ENCODE measurements at places on chromosomes 3 and 15. TPM values are rescaled to one million over a fixed set of nuclear protein-coding genes. Genes with fewer than 3 reads are reported as not detected.

DNA sequence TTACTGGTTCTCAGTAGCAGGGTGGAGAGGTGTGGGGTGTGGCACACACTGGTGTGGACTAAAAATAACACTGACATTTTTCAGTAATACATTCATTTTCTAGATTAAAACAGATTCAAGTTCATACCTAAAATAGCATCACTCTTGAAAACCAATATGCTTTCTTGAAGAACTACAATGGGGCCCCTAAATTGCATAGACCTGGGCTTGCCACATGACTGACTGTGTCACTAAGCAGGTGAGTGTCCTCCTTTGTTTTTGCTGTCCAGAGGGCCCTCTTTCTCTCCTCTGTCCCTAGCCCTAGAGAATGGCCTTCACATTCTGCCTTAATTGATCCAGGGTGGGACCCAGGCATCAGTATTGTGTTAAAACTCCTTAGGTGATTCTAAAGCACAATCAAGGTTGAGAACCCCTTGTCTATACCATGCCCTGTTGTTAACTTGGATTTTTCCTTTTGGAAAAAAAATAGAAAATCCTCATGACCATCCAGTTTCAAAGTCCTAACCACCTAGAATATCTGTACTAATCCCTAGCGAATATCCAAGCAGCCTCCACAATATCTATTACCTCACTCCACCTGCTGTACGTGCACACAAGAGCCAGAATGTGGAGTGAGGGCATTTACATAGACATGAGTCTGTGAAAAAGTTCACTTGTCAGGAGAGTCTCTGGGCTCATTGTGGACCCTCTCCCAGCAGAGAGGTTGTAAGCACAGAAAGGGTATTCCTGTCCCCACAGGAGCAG is 18.7 kb upstream of the TMEM41A start:
- DNase-seq = no peak

- DNase-seq = no peak
These were observed 2.8 kb downstream of the MDFIC2 start for GRCh38 chr3:70309591-70309990.

DNA sequence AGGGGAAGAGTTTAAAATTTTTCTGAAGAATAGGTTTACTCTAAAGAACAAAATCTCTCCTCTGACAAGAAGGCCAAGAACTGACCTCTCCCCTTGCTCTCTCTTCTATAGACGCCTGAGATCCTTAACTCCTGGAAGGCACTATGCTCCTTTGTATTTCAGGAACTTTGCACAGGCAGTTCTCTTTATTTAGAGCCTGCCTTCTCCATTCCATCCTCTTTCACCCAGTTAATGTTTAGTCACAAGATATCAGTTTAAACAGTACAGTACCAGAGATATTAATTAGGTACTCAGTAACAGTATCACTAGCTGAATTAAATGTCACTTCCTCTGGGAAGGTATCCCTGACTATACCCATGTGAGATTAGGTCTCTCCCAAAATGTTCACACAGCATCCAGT is 33.5 kb downstream of the HERC1 start:
- no peak for DNase-seq

DNA sequence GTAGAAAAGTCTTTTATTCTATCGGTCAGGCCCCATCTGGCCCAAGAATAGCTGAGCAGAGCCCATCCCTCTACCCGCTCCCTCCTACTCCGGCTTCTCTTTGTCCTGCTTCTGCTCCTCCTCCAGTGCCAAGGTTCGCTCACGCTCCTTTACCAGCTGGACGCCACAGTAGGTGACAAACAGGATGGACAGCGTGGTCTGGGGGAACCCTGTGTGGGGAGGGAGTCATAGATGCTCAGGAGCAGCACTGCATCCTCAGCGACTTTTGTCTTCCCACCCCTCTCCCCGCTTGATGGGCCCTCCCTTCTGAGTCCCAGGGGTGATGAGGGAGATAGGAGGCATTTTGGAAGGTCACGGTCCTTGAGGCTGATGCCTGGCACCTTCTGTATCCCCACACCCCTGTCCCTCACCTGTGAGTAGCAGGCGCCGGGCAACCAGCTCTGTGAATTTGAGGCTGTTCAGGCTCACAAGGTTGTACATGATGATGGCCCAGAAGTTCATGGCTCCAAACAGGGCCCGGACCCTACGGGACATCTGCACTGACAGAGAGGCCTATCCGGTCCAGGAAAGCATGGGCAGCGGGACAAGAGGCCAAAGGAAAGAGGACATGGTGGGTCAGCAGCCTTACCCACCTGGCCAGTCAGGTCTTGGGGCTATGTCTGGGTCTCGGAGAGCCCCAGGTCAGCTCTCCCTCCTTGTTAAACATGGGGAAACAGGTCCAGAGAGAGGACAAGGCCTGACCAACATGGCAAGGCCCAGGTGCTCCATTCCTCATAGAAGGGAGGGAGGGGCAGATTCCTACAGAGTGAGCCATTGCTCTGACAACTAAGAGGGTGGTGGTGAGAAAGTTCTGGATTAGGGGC is 7.6 kb downstream of the KLHL40 start:
- DNase-seq = no peak

DNA sequence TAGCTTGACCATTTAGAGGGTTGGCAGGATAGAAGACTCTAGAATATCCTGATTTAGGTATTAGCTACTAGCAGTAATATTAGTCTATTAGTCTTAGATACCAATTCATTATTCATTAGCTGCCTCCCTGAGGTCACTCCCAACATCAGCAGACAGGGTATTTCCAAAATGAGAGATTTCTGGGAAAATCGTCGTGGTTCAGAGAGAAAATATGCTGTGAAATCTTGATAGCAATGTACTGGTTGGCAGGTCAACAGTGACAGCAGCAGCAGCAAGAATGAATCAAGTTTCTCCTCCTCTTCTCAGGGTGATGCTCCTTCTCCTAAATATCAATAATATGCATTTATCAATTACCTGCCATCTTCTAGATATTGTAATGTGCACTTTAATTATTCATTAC is 41.3 kb upstream of the ROBO1 start:
- DNase-seq = no peak

- no peak for DNase-seq
These were observed 23.9 kb upstream of the CEP152 start for GRCh38 chr15:48834756-48835155.

DNA sequence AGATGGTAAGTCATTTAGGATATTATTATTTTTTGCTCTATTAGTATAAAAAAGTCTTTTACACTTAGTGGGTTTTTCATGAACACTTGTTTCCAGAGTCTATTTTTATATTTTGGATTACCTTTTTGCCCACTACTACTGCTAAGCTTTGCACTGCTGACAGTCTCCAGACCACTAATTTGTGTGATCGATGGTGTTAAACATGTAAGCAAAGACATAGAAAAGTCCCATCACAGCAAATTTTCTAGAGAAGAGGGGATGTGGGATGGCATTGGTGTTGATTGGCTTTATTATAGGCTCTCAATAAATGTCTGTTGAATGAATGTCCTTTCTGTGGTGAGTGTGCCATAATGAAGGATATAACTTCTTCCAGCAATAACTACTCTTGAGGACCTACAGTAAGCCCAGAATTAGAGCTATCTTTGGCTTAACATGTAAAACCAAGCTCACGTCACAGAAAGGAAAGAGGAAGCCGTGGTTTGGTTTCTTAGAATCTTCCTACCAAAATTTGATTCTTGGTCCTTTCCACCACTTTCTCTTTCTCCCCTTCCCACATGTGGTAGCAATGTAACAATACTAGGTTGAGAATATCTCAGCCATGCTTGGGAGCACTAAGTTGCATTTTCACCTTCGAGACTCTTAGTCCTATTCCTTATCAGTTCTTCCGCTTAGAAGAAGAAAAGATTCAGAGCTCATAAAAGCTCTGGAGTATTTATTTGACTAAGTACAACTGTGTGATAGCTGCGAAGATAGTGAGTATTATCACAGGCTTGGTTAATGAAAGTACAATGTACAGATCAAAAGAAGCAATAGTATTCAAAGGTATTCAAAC is 90.6 kb upstream of the UMPS start:
- DNase-seq = no peak

- no peak for DNase-seq
These were observed 45.8 kb downstream of the HMG20A start for GRCh38 chr15:77466521-77466920.

- no peak for DNase-seq
These were observed 68.2 kb downstream of the RYR3 start for GRCh38 chr15:33378866-33379480.

- DNase-seq = no peak
These were observed 188.6 kb downstream of the CHL1 start for GRCh38 chr3:385151-385550.

DNA sequence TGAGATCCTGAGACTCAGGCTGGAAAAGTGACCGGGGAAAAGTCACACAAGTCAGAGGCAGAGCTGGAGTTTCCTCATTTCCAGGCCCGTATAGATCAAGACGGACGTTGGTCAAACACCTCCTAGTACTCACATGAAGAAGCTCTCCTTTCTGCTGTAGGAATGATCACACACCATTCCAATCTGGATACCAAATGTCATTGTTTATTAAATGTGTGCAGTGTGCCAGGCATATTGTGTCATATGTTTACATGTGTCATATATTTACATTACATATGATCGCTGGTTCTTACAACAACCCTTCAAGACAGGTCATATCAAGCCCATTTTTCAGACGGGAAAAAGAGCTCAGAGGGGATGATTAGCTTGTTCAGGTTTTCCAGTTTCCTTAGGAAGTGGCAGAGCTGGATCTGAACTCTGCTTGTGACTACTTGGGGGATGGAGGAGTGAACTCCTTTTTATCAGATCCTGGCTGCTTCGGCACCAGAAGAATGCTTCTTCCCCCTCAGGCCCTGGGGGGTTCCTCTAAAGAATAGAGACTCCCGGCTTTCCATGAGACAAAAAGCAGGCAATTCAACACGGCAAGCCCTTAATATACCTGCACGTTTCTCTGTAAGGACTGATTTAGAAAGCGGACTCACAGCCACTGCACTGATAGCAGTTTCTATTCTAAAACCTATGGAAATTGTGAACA is 41.9 kb downstream of the FAM43A start:
- no peak for DNase-seq

DNA sequence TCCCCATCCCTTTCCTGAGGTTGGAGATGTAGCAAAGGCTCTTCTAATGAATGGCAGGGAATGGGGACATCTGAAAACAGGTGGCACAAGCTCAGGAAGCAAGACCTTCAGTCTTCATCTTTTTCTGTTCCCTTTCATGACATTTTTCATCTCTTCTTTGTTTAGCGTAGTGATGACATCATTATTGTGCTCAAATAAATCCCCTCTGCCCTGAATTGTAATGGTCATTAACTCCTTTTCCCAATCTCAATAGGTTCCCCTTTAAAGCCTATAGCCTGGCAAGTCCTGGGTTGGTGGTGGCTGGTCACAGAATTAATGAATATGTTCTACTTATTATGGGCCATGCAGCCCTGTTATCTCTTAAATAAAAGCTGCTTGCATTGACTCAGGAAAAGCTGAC is 21.4 kb downstream of the TF start:
- no peak for DNase-seq

GRCh38 chr15:69096196-69096595 is 64.2 kb upstream of the GLCE start:
- DNase-seq = no peak

DNA sequence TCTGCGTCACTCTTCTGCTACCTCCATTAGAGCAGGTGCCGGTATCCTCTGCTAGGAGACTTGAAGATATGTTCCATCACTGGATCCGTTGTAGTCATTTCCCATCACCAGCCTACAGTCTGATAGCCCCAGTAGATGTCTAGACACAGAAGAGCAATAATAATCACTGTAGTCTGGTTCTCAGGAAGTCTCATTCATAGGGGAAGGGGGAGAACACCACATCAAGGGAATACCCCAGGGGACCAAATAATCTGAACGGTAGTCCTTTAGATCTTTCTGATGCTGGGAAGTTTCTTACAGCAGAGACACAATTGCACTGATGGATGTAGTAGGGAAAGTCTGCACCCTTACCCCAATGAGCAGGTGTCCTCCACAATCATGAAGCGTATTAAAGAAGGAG is 595.0 kb downstream of the EPHA3 start:
- DNase-seq = no peak

DNA sequence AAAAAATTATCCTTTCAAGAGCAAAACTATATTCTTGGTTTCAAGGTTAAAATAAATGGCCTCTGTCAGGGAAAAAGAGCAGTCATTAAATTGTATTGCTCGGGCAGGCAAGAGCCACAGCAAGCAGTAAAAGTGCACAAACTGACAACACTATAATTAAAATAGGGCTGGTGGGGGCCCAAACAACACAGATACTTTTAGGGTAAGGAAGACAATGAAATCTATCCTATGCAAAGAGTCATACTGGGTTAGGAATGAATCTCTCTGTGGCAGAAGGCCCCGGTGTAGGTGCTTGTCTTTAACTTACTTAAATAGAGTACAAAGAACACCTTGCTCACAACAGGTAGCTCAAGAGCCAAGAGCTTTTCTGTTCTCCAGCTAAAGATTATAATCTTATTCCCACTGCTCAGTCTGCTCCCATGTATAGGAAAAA is 94.7 kb downstream of the DLG1 start:
- no peak for DNase-seq

DNA sequence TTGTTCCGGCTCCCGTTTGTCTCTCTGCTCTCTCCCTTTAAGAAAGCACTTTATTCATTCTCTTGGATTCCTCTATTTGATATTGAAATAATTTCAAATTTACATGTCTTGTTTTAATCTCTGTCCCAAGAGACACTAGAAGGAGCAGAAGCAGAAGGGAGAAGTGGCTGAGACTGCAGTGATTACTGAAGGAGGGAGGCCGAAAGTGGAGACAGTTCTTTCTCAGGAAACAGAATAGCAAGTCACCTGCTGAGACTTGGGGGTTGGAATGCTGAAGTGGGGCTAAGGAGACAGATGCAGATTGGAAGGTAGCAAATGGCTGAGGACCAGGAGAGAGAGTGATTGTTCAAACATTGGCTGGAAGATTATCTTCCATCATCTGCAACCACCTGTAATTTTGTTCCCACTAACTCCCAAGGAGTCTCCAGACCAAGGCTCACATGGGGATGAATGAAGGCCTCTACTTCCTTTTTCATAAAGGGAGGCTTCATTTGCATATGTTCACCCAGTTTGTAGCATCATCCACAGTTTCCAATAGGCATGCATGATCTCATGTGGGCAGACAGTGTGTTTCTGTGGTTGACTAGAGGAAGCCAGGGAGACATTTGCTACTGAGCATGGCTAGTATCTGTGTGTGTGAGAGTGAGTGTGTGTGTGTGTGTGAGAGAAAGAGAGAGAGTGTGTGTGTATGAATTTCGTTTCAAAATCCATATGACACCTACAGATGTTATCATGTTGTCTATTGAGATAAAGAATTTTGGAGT is 24.0 kb downstream of the LTF start:
- no peak for DNase-seq

GRCh38 chr15:41795996-41796856 is 21.9 kb downstream of the MAPKBP1 start:
- DNase-seq = no peak

- no peak for DNase-seq
These were observed 1.6 kb downstream of the ANKRD63 start for GRCh38 chr15:40281057-40281800.

GRCh38 chr3:63470745-63471144 is 181.7 kb upstream of the SNTN start:
- no peak for DNase-seq

- no peak for DNase-seq
These were observed 281.3 kb upstream of the COL8A1 start for GRCh38 chr3:99357131-99357530.

Gene GHSR
- not detected for total RNA-seq

Gene ZNF774
- total RNA-seq = 1.6 TPM

Gene P3H2
- total RNA-seq = 132 TPM

Gene ZCWPW2
- 1.2 TPM for total RNA-seq

Gene ST8SIA2
- 3.5 TPM for total RNA-seq

Gene COPG1
- 249 TPM for total RNA-seq

Gene ALAS1
- total RNA-seq = 36.2 TPM

Gene CLDN11
- 13.8 TPM for total RNA-seq

Gene GABRA5
- not detected for total RNA-seq
